ENCODE measurements at places on chromosomes 3 and 15.

DNA sequence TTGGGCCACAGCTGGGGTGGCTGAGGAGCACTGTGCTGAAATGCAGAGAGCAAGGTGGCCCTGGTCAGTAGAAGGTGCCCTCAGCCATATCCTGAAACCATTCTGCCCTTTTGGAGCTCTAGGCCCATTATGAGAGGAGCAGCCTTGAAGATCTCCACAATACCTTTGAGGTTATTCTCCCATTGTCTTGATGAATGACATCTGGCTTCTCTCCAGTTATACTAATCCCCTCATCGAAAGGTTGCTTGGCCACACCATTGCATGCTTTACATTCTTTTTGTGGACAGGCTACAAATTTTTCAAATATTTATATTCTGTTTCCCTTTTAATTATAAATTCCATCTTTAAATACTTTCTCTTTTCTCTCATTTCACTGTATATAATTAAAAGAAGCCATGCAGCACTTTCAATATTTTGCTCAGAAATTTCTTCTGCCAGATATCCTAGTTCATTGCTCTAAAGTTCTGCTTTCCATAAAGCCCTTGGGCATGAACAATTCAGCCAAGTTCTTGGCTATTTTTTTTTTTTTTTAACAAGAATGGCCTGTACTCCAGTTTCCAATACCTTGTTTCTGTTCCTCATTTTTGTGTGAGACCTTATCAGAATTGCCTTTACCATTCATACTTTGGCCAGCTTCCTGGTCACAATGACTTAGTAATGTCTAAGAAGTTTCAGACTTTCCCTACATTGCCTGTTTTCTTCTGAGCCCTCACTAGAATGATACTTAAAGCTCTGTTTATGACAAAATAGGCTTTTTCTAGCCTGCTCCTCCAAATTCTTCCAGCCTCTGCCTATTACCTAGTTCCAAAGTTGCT is 138.9 kb upstream of the SGO1 start:
- DNase-seq, result no peak

GRCh38 chr15:45401665-45402161 is 23.4 kb upstream of the GATM start:
- no peak for DNase-seq

DNA sequence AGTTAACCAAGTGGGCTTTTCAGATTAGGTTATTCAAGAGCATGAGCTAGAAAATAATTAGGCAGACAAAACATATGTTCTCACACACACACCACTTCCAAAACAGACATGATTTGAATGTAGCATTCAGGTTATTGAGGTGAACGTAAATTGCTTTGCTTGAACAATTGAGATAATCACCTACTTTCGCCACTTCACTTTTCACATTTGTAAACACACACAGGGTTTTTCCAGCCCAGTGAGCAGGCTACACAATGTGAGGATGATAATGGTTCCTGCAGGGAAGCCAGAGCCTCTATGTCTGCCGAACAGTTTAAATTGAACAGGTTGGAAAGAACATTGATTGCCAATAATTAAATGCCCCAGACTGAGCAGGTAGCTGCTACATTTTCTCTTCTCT is 560.8 kb downstream of the OCA2 start:
- DNase-seq, result no peak

DNA sequence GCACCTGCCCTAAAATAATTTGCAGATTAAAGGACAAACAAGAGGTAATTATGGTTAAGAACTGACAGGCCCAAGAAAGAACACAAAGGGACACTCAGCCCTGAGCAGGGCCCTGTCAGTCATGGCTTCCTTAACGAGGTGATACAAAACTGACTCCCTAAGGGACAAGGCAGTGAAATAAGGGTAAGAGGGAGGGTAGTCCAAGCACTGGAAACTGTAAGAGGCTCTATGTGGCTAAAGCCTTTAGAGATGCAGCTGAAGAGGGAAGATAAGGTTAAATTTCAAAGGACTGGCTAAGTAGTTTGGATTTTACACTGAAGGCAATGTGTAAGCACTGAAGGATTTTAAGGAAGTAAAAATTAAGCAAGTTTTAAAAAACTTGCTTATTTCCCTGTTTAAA is 3.9 kb downstream of the ATR start:
- no peak for DNase-seq

DNA sequence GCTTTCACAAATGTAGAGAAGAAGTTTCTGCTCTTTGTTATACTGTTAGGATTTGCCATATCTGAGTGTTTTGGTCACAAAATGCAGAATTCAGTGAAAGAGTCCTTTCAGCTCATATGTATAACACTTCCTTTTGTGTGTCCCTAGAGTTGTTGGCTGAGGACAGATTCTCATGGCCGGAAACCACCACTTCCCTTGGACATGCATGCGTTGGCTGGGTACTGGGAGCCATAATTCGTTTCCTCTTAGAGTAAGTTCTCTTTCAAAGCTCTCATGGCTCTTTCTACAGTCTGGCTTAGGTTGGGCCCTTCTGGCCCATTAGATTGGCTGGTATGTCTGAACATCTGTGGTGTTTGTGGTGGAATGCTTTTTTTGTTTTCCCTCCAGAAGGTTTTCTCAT is 298.5 kb downstream of the DIPK2A start:
- no peak for DNase-seq

GRCh38 chr15:90956274-90957030 is 1.8 kb downstream of the RCCD1 start:
- peak; percentile 44 for DNase-seq

DNA sequence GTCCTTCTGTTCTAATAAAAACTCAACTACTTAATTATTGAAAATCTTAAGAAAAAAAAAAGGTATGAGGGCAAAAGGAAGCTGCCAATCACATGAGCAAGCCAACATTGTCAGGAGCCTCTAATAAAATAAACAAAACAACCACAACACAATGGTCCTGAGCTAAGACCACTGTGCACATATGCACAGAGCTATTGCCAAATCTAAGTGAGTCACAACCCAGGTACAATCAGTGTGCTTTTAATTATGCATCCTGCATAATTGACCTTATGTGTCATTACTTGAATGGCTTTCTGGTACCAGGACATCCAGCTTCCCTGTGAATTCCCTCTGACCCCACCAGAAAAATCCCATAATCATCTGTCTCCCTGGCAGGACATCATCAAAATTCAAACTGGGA is 639.8 kb downstream of the MAGI1 start:
- no peak for DNase-seq

DNA sequence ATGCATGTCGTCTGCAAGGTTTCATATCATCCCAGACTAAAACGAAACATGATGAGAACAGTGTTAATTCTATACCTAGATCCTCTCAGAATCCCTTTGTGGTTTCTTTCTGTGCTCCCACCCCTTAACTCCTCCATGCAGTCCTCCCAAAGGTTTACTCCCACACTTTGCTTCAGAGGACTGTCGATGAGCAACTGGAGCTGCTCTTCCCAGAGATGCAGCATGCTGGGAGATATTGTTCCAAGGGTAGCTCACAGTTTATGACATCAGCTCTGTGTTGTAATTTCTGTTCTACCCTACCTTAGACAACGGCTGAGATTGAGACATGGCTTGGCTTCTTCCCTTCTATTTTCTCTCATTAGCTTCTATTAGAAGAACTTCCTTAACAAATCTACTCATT is 313.0 kb upstream of the COL8A1 start:
- DNase-seq, result no peak

DNA sequence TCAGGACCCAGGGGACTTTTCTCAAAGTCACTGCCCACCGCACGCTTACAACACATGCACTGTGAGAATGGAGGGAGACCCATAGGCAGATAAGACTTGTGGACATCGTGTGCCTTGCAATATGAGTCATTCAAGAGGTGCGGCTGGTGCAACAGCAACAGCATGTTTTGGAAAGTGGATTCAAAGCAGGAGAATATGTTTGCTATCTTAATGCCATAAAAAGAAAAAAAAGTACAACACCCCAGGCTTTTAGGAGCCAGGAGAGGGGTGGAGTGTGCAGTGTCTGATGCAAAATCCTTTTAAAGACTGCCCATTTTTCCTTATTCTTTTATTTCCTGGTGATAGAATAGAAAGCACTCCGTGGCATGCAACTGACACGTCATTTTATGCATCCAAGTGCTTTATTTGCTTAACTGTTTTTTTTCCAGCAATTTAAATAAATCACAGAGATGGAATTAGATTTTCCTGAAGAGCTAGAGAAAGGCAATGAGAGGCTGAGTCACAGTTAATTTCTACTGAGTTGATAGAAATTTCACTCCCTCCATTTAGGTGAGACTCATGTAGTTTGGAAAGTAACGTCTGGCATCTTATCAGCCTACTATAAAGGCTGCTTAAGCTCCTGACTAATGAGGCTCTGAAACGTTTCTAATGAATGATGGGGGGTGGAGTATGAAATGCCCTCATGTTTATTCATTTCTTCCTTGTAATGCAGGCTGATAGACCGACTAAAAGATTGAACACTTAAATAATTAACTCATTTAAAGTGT is 96.4 kb downstream of the NSUN3 start:
- DNase-seq, result no peak

DNA sequence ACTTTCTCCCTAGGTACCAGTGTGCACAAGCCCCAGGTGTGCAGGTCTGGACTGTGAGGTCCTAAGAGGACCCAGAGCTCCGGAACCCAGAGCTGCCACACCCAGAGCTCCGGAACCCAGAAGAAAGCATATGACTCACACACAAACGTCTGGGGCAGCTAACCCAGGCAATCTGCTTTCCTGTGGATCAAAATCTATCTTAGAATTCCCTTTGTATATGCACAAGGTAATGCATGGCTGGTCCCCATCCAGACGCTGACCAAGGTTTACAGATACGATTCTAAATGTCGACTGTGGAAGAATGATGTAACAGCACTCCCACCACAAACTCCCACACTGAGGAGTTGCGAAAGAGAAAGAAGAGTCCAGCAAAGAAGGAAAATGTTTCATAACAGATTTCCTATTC is 15.7 kb downstream of the KCNMB2 start:
- DNase-seq, result no peak

DNA sequence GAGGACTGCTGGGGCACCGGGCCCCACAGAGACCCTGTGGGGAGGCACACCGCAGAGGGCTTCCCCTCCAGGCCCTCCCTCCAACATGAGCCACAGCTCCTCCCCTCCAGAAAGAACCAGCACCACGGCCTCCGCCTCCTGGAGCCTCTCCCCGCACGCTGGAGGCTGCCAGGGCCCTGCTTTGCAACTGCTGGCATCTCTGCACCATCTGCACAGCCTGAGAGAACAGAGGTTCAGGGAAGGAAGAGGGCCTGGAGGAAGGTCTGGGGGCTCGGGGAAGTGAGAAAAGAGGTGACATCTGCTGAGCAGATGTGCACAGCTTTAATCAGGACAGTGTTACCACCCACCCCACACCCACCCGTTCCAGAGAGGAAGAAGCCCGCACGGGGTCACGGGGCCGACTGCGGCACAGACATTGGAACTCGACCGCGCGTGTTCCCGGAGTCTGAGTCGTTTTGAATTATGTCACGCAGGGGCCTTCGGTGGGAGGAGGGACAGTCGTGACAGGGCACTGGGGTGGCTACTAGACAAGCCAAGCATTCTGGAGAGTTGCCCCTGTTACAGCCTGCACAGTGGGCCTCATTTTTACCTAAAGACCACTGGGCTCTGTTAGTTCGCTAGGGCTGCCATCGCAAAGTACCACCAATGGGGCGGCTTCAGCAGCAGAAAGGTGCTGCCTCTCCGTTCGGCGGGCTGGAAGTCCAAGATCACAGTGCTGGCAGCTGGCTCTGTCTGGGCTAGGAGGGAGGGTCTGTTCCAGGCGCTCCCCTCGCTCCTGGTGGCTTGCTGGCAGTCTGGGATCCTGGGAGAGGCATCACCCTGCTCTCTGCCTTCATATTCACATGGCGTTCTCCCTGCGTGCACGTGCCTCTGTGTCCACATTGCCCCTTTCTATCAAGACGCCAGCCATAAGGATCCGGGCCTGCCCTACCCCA is 194.8 kb downstream of the XXYLT1 start:
- no peak for DNase-seq

DNA sequence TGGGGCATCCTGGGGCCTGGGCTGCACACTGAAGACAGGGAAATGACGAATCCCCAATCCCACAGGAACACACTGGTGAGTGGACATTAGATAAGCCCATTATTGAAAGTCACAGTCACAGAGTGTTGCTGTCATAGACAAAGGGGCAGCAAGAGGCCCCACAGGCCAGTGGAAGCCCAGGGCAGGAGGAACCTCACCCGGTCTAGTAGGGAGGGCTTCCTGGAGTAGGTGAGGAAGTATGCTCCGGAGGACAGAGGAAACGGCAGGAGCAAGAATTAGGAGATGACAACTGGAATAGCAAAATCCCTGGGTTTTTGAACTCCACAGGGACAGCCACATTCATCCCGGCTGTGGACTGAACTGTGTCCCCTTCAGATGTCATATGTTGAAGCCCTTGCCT is 101.2 kb downstream of the TPRA1 start:
- DNase-seq, result no peak

GRCh38 chr3:197031315-197032285 is 2.0 kb upstream of the MELTF start:
- peak; percentile 98 for DNase-seq

DNA sequence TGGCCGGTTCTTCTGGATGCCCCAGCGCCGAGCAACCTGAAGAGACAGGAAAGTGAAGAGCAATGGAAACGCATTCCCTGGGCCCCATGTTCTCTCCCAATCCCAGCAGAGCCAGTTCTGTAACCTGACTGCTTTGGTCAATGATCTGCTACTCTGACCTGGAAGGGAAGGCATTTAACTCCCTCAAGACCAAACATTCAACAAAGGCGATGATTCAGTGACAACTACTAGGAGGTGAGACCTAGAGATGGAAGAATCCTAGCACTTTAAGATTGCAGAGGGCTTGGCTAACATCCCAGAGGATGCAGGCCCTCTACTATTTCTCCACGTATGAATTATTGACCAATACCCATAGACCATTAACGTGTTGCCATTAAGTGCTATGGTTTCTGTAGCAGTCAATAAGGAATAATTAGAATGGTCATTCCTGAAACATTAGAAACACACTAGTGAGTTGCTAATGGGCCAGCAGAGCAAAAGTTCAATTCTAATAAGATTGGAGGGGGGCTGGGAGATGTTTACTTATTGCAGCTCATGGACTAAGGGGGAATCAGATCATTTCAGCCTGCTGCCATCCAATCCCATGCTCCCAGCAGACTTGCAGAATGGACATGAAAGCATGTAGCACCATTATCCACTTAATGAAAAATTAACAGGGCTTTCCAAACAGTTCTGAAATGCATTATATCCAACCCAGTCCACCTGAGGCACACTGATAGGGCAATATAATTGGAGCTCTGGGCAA is 56.6 kb downstream of the ETV5 start:
- no peak for DNase-seq

Measured in SK-MEL-5 (cell line).